Cortex of kidney (tissue), 1 donor: ENCODE measurements at places on chromosomes 11 and 22.

DNA sequence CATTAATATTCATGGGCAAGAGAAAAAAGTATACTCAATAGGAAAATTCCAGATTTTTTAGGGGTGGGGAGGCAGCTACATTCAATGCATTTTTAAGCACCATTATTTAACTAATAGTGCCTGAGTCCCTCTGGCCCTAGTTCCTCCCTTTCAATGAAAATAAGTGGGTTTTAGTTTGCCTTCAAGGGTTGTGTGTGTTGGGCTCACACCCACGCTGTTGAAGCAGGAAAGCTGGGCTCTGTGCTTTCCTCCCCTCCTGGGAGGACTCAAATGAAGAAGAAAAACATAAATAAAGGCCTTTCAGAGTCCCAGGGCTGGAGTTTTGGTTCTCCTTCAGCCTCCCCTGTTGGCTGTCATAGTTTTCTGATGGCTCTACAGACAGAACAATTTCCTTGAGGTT lies 366.2 kb downstream of the MIAT start:
- no peak for DNase-seq

DNA sequence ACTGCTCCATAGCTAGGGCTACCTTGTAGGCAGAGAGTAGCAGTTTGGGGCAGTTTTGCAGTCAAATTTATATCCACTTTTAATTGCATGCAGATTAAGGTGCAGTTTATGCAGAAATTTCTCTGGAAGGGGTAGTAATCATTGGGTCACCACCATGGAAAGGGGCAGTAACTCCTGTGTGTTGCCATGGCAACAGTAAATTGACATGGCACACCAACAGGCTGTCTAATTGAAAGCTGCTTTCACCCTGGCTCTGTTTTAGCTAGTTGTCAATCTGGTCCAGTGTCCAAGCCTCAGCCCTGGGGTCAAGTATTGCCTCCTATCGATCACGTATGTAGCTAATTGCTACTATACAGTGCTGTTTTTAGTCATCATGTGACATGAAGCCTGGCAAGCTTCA lies 786.1 kb upstream of the CNTN5 start:
- no peak for DNase-seq

DNA sequence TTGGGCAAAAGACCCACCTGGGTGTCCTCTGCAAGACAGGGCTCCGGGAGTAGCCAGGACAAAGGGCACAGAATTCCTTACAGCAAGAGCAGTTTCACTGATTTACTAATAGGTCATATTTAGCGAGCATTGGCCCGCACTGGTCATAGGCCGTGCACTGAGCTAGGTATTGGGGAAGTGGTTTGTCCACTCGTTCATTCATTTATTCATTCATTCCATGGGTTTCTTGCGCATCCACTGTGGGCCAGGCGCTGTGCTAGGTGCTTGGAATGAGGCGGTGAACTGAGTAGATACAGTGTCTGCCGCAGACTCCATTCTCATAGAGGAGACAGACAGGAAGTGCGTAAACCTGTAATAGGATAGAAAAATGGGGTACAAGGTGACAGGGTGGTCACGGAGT lies 13.2 kb upstream of the LINC01488 start:
- DNase-seq, result no peak

- no peak for DNase-seq
Measured at GRCh38 chr11:134409552-134410429, 2.3 kb downstream of the B3GAT1 start.
